ENCODE measurements at places on chromosomes 13 and 19.
A peak's percentile ranks its signal among the peaks of the same experiment; 100 is the strongest.

DNA sequence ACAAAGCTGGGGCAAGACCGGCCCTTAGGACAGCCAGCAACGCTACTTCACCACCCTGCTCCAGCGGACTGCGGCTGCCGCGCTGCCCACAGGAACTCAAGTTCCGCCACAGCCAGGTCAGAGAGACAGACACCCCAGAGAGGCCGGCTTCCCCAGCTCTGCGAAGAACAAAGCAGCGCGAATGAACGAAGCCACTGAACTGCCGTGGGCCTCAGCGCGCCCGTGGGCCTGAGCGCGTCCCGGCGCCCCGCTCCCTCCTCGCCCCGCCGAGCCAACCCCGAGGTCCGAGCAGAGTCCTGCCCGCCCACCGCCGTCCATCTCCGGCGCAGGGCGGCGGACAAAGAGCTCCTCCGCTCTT, 158.4 kb downstream of the RNF17 start:
- DNase-seq, result no peak

GRCh38 chr19:9936326-9937000, at the start of gene OLFM2:
OLFM2 (minus strand) TSS chr19:9936515; CDS start chr19:9936366, 149 bp downstream.
- DNase-seq, result no peak

DNA sequence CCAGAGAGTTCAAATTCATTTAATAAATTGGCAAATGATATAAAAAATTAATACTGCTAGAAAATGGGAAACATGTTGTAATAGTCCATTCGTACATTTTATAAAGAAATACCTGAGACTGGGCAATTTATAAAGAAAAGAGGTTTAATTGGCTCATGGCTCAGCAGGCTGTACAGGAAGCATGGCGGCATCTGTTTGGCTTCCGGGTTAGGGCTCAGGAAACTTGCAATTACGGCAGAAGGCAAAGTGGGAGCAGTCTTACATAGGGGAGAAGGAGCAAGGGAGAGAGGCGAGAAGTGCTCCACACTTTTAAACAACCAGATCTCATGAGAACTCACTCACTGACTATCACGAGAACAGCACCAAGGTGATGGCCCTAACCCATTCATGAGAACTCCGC, 512.0 kb downstream of the DACH1 start:
- no peak for DNase-seq

DNA sequence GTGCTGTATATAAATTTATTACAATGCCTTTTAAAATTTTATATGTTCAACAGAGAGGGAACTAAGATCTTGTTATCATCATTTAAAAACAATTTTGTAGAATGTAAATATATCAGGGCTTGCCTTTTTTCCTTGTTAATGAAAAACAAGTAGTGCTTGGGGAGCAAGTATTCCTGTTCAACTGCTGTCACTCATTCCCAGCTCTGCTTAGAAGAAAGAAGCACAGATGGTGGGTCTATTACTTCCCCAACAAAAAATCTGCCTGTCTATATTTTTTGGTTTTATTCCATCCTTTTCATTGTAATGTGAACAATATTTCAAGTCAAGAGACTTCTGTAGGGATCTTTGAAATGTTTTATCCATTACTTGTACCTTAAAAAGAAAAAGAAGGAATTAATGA, 503.9 kb downstream of the GPC5 start:
- DNase-seq, result no peak

GRCh38 chr13:41458187-41458760, 924 bp downstream of the RGCC start:
- DNase-seq, result no peak

- peak; percentile 56 for DNase-seq
Measured at GRCh38 chr13:111202156-111202621, 87.1 kb downstream of the ARHGEF7 start.

DNA sequence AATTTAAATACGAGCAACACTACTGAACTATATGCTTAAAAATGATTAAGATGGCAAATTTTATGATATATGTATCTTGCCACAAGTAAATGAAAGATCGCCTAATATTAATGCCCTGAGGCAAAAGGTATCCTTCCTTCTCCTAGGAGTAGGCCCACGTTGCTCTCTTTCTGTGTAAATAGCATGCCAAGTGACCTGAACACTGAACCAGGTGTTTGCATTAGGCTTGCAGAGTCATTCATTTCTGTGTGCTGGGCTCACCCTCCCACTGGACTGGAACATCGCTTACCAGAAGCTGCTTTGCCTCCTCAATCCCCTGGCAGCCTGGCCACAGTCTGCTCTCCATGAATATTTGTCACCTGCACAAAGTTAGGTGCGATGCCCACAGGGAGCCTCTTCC, 83.3 kb upstream of the TNFSF11 start:
- DNase-seq, result no peak
